RPMI7951 (cell line): ENCODE measurements at places on chromosomes 4 and X. TPM values are rescaled to one million over a fixed set of nuclear protein-coding genes. Genes with fewer than 3 reads are reported as not detected.

The PCYT1B gene
- total RNA-seq, result 0.39 and 0.84 TPM in 2 replicates

The BEX1 gene
- total RNA-seq, result 50.0 and 56.3 TPM in 2 replicates

The MPP1 gene
- 13.8 and 14.3 TPM in 2 replicates for total RNA-seq

The DCLK2 gene
- 1.7 and 4.1 TPM in 2 replicates for total RNA-seq

The STBD1 gene
- 10.1 and 12.0 TPM in 2 replicates for total RNA-seq
